Sigmoid colon (tissue), 7 donors: ENCODE measurements at places on chromosomes 6 and 20.

DNA sequence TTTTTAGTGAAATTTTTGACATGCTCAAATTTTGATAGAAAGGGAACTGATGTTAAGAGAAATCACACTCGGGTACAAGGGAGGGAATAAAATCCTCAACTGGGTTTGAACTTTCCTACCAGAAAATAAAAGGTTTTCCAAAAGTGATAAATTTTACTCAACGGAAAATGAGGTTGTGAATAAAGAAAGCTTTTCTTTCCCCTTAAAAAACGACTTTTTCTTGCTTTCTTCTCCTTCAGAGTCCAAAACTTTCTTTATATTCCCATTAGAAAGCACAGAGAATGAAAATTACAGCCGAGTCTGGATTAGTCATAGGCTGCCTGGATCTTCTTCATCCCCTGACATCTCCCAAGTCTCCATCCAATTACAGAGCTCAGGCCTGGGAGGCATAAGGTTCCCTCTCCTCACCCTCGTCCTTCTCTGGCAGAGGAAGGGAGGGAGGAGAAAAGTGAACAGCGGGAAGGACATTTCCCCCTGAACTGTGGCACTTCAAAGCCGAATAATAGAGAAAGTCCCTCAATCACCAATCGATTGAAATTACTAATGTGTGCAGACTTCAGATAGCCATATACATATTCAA is 28.1 kb upstream of the QKI start:
- DNase-seq = no peak

DNA sequence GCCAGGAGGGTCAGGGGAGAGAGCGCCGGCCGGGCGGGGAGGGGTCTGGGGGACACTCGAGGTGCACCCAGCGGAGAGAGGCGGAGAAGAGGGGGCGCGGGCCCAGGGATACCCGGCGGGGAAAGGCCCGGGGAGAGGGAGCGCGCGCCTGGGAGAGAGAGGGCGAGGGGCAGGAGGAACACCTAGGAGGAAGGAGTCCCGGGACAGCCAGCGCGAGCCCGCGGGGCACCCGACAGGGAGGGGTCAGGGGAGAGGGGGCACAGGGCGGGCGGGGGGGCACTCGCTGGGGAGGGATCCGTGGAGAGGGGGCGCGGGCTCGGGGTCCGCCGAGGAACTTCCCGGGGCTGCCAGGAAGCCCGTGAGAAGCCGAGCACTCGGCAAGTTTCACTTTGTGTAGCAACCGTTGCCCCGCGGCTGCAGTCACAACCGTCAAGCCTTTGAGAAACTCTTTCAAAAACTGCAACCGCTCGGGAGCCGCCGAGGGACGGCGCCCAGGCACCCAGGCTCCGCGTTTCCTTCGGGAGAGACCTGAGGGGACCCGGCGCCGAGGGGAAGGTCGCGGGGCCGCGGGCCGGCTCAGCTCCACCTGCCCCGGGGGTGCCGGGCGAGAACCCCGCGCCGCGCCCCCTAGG is 471 bp downstream of the EZR start:
- DNase-seq = peak; percentile 87

- DNase-seq = no peak
These were observed at the start of gene PTK7 for GRCh38 chr6:43075670-43076463. TSS of gene PTK7 (plus strand) at chr6:43076314. CDS start at chr6:43076489, 175 bp downstream.

DNA sequence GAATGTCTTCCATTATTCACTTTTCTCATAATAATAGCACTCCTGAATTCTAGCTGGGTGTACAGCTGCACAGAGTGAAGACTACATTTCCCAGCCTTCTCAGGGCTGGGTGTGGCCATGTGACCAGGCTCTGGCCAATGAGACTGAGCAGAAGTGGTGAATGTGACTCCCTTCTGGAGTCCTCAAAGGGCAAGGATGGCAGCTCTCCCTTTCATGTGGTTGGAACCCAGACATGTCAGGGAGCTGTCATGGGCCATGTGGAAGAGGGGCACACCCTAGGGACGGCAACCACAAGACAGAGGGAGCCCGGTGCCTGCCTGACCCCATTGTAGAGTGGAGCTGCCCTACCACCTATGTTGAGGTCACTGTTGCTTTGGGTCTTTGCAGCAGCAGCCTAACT is 312.8 kb upstream of the SULF2 start:
- no peak for DNase-seq

DNA sequence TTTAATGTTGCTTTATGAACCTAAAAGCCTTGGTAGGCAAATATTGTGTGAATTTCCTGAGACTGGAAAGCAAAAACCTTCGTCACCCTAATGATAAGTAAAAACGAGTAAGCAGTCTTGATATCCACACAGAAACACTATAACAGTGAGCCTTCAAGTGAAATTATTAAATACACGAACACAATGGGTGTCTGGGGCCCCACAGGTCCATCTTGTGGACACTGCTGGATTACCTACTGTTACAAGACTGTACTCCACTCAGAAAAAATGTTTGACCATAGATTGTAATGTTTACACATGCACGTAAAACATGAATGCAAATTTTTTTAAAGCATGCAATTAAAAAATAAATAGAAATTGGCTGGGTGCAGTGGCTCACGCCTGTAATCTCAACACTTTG is 466.9 kb downstream of the CD83 start:
- no peak for DNase-seq

GRCh38 chr6:35376281-35376680 is 33.9 kb downstream of the PPARD start:
- DNase-seq = no peak

DNA sequence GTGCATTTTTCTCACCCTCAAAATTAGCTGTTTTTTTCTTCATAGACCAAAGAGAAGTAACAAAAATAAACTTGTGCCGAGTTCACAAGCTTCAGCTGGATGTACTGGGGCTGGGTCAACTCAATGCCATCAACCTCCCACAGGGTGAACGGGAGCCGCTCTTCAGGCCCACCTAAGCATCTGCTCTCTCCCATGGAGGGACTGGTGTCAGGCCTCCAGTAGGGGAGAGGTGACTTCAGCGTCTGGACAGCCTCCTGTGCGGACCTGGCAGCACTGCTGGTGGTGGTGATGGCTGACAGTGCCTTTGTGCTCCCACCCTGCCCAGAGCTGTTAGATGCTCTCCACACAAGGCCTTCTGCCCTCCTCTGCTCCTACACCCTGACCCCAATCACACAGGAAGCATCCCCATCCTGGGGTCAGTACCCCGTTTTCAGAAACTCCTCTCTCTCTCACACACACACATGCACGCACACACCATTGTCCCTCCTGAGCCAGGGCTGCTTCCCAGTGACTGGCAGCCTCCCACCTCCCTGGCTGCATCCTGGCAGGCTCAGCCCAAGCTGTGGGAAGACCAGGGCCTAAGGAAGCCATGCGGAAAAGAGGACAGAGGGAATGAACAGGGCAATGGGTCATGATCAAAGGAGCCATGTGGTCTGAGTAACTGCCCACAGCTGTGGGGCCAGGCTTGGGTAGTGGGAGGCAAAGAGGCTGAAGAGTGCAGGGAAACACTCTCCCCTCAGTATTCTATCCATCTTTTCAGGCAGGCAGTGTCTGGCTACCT is 17.7 kb downstream of the CST8 start:
- no peak for DNase-seq

- no peak for DNase-seq
These were observed 34.7 kb upstream of the SCP2D1 start for GRCh38 chr20:18778690-18779392.

DNA sequence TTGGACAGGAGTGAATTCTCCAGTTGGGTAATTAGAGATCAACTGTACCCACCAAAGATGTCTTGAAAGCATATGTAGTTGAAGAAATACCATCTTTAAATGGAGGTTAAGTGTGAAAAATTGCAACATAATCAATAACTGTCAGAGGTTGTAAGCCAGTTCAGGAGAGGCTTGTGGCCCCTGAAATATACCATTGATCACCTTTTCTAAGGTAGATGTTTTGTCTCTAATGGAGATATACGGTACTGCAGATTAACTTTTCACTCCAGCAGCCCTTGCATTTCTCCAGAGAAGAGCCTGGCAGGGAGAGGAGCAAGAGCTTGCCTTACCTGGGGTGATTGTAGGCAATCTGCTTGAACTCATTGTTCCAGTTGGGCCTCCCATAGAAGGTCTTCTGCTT is 48.8 kb downstream of the NOX3 start:
- no peak for DNase-seq

- DNase-seq = no peak
These were observed 34.3 kb upstream of the COL9A1 start for GRCh38 chr6:70336996-70337742.

DNA sequence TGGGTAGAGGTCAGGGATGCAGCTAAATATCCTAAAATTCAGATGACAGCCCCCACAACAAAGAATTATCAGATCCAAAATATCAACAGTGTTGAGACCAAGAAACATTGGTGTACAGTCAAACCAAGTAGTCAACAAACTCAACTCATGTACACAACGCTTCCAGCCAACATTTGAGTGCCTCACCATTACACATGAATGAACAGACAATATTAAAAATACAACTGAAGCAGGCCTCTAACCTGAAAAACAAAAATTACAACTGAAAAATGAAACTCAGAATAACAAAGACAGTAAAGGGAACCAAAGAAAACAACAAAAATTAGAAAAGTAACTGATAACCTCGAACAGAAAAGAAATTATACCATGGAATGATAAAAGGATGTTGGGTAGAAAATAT is 46.2 kb downstream of the HACE1 start:
- DNase-seq = no peak

DNA sequence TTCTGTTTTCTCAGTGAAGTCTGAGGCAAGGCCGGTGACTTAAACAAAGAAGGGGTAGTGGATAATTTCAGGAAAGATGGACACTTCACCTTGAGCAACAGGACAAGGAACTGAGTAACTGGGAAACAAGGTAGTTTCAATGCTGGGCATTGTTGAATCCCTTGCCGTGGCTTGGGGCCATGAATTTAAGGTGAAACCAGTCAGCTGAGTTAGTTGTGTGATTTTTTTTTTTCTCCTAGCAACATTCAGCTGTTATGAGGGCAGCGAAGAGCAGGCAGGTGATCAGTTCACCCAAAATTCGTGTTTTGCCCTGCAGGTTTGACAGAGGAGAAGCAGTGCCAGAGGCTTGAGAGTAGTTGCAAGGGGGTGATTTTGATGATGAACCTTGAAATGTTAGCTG is 6.8 kb downstream of the BICRAL start:
- peak; percentile 35 for DNase-seq
